ENCODE measurements at places on chromosomes 12 and 14.
A peak's percentile ranks its signal among the peaks of the same experiment; 100 is the strongest.

DNA sequence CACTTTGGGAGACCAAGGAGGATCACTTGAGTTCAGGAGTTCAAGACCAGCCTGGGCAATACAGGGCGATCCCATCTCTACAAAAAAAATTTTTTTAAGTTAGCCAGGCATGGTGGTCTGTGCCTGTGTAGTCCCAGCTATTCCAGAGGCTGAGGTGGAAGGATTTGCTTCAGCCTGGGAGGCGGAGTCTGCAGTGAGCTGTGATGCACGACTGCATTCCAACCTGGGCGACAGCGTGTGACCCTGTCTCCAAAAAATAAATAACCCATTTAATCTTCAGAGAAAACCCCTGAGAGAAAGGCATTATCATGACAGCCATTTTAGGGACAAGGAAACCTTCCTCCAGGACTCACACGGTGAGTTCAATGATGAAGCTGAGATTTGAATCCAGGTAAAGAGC, 3.7 kb upstream of the FKBP4 start:
- no peak for DNase-seq

- DNase-seq, result no peak
Observed at GRCh38 chr12:82057770-82058169, 298.6 kb upstream of the PPFIA2 start.

DNA sequence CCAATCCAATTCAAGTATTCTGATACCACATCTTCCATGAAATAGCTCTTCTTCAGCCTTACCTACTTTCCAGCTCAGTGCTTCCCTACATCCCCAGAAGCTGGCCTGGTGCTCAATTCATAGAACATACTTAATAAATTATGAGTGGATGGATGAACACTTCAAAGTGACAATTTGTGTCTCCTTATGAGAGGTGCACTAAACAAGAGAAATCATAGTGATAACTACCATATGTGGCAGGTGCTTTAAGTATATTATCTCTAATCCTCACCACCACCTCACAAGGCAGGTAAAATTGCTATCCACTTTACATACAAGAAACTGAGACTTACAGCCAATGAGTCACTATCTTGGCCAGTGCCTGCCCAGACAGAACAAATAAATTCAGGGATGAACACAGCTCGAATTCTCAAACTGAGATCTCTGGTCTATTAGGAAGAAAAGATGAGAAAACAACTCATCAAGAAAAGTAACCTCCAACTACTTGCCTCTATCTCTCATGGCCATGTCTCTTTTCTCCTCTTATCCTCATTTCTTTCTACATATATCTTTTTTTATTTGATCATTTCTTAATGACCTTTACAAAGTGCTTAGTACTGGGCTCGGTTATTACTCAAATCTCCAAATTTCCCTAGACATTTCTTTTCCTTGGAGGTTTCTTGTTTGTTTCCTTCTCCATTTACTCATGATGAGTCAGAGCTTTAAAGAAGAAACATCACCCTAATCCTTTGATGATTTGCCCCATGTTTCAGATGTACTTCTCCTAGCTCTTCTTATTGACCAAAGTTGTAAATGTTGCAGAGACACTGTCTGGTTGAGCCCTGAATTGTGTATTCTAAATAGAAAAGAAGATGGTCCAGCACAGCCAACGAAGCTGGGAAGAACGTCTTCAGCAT, 161.5 kb downstream of the RPS29 start:
- DNase-seq, result no peak

DNA sequence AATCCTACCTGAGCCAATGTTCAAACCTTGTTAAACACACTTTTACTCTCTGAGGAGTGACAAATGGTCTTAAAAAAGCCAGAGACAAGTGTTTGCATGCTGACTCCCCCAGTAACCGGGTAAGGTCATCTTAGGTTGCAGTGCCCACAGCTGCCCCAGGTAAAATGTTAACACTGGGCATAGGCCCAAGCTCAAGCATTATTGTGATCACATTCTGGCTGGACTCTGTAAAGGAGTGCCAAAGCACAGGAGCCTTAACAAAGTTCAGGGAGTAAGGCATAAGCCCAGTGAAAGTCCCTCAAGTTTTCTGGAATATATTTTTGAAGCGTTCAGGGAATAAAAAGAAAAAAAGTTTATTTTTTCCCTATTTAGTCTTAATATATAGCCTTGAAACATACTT, 8.6 kb downstream of the EDDM3A start:
- DNase-seq, result no peak

- no peak for DNase-seq
Observed at GRCh38 chr12:67394550-67394949, 125.4 kb downstream of the CAND1 start.

DNA sequence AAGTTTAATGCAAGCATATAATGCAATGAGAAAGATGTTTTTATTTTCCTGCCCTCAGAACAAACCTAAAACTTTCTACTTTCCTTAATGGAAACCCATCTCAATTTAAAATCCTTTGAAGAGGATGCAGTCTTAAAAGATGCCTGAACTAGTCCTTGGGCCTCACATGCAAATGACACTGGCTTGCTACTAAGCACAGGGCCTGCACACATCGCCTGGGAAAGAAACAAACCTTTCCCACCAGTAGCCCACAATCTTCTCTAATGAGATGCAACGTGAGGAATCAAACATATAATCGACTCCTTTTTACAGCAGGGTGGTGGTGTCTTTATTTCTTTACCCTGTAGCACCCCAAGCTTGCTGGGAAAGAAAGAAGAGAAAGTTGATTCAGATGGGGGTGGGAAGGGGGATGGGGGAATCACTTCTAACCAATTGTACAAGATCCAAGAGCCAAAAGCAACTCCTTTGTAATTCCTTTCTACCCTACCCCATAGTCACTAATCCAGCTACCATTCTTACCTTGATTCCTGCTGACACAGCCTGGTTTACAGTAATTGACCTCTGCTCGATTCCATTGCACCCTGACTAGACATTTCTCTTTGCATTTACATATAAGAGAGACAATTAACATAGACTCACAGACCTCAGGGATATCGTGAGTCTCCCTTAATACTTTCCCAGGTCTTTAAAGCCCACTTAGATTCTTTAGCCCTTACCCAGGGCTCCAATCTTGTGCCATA, 69.5 kb upstream of the FERMT2 start:
- DNase-seq, result no peak

- DNase-seq, result no peak
Observed at GRCh38 chr14:105632010-105632409, 105.6 kb downstream of the TMEM121 start.

GRCh38 chr12:20004952-20005351, 363.4 kb upstream of the PDE3A start:
- no peak for DNase-seq

DNA sequence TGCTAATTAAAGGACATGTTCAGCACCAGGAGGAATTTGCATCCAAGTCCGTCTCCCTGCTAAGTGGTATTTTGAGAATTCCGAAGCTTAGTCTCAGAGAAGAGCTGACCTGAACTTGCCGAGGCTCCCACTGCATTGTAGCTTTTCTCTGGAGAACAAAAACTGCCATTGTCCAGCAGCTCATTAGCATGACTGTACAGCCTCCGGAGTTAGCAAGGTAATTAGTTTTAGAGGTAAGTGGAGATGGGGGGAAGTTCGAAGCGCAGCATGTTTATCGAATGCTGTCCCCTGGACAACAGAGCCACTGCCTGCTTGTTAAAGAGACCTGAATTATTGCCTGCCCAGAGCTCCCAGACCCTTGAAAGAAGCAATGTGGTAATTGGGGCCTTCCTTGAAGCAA, 160.3 kb upstream of the PELI2 start:
- DNase-seq, result no peak

DNA sequence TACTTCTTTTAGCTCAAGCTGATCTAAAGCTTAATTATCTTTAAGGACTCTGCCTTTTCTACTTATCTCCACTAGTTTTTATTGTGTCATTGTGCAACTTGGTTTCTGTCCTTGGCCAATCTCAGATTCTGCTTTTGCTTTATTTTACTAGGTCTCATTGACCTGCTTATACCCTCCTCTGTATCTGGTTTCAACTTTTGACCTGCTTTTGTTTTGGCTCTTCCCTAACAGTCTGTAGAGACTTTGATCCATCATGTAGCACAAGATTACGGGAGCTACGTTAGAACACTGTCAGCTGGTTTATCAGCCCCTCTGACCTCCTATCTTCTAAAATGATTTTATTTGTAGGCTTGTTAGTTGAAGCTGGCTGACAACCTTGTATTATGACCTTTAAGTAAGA, 43.6 kb downstream of the ZCRB1 start:
- DNase-seq, result no peak

DNA sequence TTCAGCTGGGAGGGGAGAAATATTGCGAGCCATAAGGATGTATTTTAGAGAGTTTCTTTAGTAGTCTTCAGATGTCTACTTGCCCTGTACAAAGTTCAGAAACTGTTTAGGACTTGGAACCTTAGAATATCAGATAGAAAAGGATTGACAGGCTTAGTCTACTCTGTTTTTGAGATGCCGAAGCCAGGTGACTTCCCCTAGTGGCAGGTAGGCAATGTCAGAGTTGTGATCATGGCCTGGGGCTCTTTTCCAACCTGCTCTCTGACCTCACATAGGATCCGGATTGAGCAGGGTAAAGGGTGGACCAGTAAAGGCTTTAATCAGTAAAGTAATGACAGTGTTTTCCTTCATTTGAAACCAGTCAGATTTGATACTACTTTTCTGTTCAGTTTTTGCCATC, 59.6 kb downstream of the PRKCH start:
- no peak for DNase-seq

DNA sequence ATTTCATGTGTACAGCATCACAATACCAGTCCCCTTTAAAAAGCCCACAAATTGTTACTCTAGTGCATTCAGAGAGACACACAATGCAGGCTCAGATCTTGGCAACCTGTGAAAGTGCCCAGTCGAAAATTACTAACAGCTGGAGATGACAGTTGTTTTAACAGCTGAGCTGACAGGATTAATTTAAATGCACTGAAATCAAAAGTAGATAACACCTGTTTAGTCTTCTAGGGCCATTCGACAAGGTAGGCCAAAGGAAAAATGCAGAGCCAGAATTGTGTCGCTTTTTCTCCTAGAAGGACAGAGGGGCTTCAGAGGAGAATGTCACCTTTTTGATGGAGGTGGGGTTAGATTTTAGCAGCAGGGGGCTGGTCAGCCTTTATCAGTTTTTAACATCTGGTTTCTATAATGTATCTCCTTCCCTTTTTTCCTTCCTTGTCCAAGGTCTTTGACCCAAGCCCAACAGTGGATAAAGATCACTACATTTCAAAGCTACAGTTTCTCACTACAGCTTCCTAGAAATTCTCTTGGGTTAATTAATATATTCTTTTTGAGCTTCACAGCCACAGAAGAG, 139.1 kb downstream of the SOX5 start:
- no peak for DNase-seq

DNA sequence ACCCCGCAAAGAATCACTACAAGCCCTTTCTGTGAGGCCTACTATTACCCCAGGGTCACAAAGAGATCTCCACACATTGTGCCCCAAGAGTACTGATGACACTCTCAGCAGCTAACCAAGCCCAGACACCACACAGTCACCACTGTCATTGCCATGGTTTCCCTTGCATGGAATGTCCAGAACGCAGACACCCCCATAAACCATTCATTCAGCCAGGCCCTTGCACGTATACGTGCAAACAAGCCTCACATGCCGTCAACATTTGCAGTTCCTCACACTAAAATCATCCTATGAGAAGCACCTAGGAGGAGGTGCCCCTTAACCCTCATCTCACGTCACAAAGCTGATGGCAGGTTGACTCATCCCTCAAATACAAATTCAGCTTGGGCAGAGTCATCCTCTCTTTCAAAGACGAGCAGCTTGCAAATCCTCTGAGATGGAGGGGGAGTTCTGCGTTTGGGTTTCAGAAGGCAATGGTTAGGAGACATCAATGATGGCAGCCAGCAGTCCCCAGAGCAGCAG, 17.1 kb upstream of the KRT77 start:
- no peak for DNase-seq

DNA sequence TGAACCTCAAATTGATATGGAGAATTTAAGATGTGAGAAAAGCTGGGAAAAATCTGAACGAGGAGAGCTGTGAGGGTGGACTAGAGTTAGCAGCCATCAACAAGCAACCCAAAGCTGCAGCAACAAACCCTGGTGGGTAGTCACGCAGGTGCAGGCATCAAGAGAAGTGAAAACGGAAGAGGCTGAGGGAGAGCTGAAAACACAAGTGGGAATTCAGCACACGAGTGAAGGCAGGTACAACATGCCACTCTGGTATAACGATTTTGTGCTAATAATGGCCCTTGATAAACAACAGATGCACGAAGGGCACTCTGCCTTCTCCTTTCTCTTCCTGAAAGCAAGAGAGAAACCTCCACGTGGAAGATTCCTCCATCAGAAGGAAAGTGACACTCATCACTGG, 11.5 kb downstream of the TCL1B start:
- DNase-seq, result no peak

- peak; percentile 50 for DNase-seq
Observed at GRCh38 chr12:113955109-113955970, 10.8 kb downstream of the RBM19 start.

DNA sequence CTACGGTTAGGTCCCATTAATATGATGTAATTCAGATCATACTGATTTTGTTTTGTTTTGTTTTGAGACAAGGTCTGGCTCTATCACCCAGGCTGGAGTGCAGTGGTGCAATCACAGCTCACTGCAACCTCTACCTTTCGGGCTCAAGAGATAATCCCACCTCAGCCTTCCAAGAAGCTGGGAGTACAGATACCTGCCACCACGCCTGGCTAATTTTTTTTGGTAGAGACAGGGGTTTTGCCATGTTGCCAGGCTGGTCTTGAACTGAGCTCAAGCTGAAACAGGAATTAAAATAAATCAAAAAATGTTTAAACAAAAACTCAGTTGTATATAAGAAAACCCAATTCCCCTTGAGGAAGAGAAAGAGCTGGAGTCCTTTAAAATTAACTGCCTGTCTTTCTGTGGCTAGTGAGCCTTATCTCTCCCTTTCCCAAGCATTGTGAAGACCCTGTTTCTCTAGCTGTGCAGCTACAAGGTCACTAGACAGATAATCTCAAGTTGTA, 17.7 kb upstream of the ANAPC7 start:
- DNase-seq, result no peak

DNA sequence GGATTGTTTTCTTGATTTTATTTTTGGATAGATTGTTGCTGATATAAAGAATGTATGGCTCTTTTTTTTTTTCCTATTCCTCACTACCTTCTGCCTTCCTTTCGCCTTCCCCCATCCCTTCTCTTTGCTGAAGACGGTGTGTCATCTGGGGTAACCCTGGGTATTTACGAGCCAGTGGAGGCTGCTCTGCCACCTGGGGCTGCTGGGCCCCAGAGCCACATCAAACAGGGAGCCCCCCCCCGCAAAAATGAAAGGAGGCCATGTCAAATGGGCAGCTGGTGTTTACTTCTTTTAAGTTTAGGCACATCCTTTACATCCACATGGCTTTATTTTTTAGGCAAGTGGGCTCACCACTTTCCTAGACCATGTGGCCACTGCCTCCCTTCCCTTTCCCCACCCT, 25.4 kb downstream of the CHST11 start:
- no peak for DNase-seq
